Lower leg skin (tissue), 4 donors: ENCODE measurements at places on chromosomes 6 and 20.

GRCh38 chr6:91268941-91269340, 682.1 kb upstream of the MAP3K7 start:
- no peak for DNase-seq

- DNase-seq, result no peak
These were observed 251.7 kb downstream of the ALDH8A1 start for GRCh38 chr6:134698228-134698627.

GRCh38 chr6:153842491-153842890, 196.5 kb upstream of the OPRM1 start:
- no peak for DNase-seq

- DNase-seq, result no peak
These were observed 6.1 kb upstream of the PM20D2 start for GRCh38 chr6:89139509-89140346.

DNA sequence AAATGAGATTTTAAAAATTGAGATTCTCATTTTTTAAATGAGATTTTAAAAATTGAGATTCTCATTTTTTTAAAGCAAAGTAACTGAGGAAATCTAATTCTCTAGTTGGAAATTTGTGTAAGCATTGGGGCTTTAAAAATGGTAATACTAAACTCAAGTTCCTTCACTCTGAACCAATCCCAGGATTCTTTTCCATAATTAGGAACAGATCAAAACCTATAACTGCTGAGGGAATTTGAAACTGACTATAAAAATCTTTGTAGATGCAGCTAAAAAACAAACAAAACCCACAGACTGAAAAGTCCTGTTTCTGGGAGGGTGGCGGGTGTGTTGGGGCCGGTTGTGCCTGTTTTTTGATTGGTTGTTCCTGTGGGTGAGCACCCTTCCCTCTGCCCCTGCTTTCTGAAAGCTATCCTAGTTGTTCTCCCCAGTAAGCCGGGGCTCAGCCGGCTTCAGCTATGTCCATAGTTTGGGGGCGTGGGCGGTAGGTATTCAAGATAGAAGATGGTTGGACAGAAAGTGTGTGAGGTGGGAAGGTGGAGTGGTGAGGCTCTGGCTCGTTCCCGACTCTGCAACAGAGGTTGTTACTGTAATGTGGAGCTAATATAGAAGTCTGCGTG, 49.3 kb downstream of the GFRA4 start:
- no peak for DNase-seq

GRCh38 chr20:24211972-24212371, 223.4 kb upstream of the GGTLC1 start:
- DNase-seq, result no peak

GRCh38 chr6:87654875-87655454, 47.1 kb downstream of the AKIRIN2 start:
- no peak for DNase-seq

DNA sequence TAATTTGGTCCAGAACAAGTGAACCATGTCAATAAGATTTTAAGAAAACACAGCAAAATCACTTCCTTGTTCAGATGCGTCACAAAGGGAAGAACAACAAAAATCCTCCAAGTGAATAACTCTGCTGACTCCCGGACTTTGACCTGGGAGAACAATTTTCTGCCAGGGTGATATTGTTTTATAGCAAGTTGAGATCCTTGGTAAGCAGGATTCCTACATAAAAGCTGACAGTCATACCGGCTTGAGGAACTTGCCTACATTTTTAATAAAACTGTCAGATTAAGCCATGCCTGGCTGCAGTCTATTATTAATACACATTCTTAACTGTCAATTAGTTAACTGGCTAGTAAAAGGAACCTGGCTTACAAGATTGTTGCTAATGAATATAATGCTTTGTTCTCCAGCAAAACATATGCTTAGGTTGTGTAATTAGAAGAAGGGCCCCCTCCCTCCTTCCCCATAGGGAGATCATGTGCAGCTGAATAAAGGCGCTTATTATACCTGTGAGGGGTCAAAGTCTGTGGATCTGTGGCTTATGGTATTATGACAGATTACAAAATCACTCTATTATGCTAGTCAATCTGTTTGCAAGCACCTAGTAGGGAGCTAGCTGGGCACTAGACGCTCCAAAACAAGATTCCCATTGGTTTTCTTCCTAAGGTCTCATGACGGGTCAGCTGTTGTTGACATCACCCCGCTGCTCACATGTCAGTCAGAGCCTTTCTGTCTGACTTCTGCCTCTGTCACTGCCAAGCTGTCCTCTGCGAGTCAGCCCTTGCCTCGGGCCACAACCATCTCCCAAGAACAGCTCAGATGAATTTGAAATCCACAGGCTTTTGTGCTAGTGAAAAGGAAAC, 44.6 kb upstream of the SEC63 start:
- DNase-seq, result peak; percentile 89

DNA sequence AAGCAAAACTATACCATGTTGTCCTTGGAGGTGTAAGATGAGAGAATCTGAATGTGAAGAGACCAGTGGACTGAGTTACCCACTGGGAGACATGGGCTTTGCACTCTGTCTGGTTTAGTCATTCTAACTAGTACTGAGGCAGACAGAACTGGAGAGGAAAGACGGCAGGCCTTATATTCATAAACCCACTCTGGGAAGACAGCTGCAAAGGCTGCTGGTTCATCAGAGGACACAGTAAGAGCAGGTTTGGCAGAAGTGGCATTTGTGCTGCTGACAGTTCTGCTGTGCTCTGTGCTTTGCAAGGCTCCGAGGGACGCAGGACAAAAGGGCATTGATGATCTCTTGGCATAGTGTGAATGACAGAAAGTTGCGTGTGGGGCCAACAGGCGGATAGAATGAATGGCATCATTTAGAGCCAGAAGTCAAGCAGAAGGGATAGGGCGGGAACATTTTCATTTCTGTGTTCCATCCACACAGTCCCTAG, 142.3 kb upstream of the TENT5A start:
- DNase-seq, result peak; percentile 86

GRCh38 chr20:23289249-23289648, 61.3 kb upstream of the NXT1 start:
- peak; percentile 36 for DNase-seq

DNA sequence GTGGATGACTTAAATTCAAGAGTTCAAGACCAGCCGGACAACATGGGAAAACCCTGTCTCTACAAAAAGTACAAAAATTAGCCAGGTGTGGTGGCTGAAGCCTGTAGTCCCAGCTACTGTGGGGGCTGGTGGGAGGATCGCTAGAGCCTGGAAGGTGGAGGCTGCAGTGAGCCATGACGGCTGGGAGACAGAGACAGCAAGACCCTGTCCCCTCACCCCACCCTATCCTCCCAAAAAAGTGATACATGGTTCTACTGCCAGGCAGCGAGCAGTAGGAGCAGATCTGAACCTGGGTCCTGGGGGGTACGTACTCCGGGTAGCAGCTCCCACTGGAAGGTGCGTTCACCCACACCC, 2.2 kb downstream of the PSMA7 start:
- no peak for DNase-seq

DNA sequence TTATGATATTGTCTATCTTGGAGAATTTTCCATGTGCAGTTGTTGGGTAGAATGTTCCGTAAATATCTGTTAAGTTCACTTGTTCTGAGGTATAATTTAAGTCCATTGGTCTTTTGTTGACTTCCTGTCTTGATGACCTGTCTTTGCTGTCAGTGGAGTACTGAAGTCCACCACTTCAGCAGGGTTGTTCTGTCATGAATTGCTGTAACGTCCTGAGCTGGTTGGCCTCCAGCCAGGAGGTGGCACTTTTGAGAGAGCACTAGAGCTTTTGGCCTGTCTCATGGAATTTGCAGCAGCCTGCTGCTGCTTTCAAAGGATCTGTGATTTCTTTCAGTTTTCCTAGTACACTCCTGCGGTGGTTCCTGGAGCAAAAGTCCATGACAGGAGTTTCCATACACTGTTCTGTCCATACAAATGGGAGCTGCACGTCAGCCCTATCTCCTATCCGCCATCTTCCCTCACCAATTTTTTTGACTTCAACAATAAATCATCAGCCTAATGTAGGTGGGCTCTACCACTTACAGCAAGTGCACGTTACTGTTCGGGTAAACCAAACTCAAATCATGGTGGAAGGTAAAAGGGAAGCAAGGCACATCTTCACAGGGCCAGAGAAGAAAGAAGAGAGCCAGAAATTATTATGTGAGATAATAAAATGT, 46.9 kb upstream of the TRERF1 start:
- DNase-seq, result no peak

DNA sequence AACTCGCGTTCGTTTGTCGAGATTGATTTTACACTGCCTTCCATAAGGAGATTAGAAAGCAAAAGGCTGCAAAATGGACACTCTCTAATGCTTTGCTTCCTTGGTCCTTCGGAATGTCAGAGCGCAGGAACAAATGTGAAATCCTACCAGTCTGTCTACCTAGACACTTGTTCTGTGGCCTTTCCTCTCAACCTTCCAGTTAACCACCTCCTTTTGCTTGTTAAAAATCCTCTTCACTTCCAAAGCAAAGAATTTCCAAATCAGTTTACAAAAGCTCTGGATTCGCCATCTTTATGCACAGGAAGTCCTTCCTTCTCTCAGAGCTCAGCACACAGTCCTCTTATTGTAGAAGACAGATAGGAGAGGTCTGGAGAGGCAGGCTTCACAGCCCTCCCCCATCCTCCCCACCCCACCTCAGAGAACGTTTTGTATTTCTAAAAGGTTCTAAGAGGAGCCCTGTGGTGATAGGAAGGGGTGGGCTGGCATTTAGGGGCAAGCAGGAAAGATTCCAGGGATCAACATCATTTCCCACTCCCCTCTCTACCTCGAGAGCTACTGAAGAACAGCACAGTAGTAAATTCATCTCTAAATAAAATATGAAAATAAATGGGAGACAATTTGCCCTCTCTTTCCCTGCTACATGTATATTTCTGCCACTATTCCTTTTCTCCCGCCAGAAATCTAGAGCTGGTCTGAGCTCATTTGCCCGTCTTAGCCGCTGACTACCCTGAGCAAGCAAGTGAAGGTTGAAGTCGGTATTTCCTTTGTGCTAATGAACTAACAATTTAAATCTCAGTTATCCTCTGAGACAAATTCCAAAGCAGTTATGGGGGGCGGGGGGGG, 18.9 kb downstream of the TFAP2A start:
- DNase-seq, result no peak

DNA sequence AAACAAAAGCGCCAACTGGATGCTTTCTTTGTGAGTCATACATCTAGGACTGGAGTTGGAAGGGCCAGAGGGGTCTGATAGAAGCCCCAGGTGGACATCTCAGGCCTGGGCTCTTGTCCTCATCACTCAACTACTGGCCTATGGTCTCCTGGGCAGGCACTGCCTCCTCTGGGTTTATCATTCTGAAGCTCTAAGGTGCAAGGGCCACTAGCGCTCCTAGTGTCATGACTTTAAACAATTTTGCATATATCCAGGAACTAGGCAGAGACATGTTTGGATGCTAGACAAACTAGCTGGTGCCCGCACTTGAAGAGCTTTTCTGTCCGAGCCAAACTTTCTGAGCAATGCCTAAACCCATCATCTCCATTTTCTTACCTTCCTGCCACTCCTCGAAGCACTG, 72.3 kb downstream of the CD164 start:
- no peak for DNase-seq

- no peak for DNase-seq
These were observed 578 bp downstream of the CD93 start for GRCh38 chr20:23085436-23086055.

GRCh38 chr20:25466846-25467245, 59.4 kb downstream of the GINS1 start:
- no peak for DNase-seq

GRCh38 chr20:44810061-44810390, 320 bp downstream of the RIMS4 start:
- no peak for DNase-seq

DNA sequence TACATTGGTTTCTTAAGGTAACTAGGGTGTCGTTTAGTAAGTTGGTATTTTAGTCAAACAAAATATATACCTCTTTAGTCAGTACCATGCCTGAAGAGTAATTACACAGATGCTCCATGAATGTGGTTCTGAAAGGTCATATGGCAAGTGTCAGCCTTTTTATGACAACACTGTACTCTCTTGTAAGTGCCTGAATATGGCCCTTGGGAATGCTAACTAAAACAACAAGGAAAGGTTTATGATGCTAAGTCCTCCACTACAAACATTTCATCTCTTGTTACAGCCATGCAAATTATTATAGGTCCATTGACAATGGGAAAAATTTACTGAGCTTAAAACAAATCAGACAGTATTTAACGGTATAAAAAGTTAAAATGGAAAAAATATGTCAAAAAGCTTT, 39.0 kb upstream of the SUPT3H start:
- DNase-seq, result no peak

GRCh38 chr6:126541806-126542491, 202.0 kb downstream of the CENPW start:
- DNase-seq, result no peak

- DNase-seq, result peak; percentile 67
These were observed 42.2 kb downstream of the NFATC2 start for GRCh38 chr20:51500311-51500710.

- DNase-seq, result no peak
These were observed 116.6 kb downstream of the QRSL1 start for GRCh38 chr6:106745824-106746582.

DNA sequence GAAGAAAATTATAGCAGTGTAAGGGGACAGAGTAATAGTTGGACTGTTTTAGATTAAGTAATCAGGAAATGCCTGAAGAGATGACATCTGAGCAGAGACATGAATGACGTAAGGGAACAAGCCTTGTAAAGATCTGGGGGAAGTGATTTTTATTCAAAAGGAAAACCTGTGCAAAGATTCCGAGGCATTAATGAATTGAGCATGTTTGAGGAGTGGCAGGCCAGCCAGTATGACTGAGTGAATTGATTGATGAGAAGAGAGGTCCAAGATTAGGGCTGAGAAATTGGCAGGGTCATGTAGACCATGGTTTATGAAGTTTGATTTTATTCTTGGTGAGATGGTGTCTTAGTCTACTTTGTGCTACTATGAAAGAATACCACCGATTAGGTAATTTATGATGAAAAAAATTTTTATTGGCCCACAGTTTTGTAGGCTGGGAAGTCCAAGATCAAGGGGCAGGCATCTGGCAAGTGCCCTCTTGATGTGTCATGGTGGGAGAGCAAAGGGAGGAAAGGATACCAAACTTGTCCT, 95.1 kb downstream of the LIN28B start:
- no peak for DNase-seq

DNA sequence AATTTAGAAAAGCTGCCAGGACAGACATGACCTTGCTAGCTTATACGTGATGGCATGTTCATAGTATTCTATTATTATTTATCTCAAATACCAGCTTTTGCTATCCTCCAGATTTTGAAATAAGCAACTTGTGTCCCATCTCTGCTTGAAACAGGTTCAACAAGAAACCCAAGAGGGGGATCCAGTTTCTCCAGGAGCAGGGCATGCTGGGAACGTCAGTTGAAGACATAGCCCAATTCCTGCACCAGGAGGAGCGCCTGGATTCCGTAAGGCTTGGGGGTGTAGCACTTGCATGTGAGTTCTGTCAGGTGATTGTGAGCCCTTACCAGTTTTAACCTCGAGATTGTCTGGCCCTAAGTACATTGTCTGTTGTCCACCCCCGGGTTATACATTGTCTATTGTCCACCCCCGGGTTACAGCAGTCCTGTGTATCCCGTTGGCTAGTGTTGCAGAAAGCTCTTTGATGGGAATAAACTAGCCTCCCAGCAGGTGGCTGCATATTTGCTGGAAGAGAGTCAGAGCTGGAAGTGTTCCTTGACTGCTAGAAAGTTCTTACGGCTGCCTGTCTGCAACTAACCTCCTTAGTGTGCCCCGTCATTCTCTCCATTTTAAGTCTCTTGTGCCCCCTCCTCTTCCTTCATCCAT, 61.4 kb upstream of the CSE1L start:
- no peak for DNase-seq

- no peak for DNase-seq
These were observed 537.9 kb upstream of the JARID2 start for GRCh38 chr6:14707971-14708465.

- peak; percentile 60 for DNase-seq
These were observed 15.4 kb upstream of the STMND1 start for GRCh38 chr6:17086469-17086868.
